ENCODE measurements at places on chromosomes 12 and 14.

DNA sequence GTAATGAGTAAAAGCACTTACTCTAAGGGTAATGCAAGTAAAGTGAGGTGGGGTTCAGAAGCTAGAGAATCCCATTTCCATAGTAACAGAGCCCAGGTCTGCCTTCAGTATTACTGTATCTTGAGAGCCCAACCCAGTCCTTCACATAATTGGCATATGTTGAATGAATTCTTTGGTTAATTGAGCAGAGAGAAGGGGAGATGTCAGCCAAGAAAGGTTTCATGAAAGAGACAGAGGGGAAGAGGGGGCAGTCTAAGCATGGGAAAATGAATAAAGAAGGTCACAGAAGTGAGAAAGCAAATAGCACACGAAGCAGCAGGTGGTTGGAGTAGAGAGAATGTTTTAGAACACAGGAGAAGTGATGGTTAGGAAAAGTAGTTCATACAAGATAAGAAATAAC, 371.1 kb downstream of the SEC23A start:
- DNase-seq: no peak

DNA sequence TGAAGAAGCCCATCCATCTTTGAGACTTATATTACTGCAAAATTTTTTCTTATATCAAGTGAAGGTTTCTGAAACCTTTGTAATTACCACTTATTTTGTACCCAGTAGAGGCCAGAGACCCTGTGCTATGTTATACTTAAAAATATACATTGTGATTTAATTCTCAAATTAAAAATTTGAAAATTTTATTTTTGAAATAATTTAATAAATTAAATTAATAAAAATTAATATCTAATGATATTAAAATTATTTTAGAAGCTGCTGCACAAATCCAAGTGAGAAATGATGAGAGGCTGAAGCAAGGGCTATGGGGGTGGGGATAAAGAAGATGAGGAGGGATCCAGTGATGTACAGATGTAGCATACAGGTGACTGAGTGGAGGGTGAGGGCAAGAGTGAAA, 258.8 kb downstream of the APAF1 start:
- no peak for DNase-seq

GRCh38 chr12:115213538-115214016, 529.6 kb upstream of the TBX3 start:
- DNase-seq: no peak

DNA sequence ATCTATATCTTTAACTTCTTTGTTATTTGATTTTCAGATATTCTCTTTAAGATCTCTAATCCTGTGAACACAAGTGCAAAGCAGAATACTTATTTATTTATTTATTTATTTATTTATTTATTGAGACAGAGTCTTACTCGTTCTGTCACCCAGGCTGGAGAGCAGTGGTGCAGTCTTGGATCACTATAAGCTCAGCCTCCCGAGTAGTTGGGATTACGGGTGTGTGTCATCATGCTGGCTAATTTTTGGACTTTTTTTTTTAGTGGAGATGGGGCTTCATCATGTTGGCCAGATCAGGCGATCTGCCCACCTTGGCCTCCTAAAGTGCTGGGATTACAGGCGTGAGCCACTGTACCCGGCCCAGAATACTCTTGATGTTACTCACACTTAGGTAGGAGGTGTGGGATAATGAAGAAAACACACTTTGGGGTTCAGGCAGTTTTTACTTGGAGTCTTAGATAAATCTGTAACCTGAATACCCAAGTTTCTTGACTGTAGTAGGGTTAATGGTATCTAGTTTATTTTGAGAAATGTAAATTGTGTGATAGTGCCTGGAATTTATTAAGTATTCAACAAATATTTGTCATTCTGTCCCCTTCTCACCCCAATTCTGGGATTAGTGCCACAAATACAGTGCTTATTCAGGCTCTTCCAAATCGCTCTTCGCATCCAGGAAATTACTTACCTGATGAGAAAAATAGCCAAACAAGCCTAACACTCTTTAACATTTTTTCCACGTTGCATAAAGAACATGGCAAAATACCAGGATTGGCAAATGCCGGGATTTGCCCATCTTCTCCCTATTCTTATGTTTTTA, 33.0 kb downstream of the METAP2 start:
- no peak for DNase-seq

GRCh38 chr12:70267550-70267949, 24.3 kb downstream of the CNOT2 start:
- no peak for DNase-seq

- no peak for DNase-seq
Measured at GRCh38 chr12:18068355-18068754, 21.6 kb downstream of the RERGL start.

- DNase-seq: no peak
Measured at GRCh38 chr14:61177279-61178225, 103.6 kb downstream of the TMEM30B start.

GRCh38 chr12:50040657-50041056, 15.4 kb upstream of the RACGAP1 start:
- no peak for DNase-seq
